ENCODE measurements at places on chromosomes 11 and 22.

- DNase-seq, result no peak
These were observed 28.4 kb upstream of the HMOX1 start for GRCh38 chr22:35352214-35353111.

DNA sequence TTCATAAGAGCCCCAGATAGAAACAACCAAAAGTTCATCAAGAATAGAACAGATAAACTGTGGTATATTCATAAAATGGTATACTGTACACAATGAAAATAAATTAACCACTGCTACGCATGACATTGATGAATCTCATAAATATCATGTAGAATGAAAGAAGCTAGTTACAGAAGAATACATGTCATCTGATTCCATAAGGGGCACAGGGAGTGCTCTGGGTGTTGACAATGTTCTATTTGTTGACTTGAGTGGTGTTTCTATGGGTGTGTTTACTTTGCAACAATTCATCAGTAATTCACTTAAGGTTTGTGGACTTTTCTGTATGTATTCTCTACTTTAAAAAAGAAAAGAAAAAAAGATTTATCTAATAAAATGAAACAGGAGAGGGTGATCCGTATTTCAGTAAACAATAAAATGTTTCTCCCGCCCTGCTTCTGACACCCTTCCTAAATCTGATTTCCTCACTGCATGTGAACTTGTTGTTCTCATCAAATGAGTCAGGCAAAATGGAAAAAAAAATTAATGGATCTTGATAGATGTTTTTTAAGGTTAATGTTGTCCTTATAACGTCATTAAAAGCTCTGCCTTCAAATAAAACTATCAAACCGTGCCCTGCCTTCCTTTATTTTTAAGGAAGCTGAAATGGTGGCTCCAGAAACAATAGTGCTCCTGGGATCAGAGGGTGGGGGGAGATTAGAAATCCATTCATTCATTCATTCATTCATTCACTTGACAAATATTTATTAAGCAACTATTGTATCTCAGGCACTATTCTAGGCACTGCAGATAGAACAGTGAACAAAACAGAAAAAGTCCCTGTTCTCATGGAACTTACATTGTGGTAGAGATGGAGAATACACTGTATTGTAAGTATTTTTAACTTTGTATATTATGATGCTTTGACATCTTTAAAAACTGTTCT lies 77.2 kb upstream of the CD44 start:
- no peak for DNase-seq

GRCh38 chr11:9711454-9712307 lies 47.8 kb downstream of the SWAP70 start:
- no peak for DNase-seq

DNA sequence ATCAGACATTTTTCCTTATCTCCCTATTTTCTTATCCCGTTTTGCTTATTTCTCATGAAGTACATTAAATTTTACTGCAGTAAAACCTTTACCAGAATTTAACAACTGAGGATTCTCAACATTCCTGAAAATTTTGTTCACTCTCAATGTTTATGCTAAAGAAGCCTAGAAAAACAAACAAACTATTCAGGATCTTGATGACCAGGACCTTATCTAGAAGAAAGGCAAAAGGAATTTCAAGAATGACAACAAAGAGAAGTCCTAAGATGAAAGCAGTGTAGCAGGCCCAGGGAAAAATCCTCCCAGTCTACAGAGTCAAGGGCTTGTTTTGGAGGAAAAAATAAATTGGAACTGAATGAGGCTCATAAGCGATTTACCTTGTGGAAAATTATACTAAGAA lies 283.3 kb upstream of the ARHGAP42 start:
- peak; percentile 3 for DNase-seq

- no peak for DNase-seq
These were observed 6.0 kb upstream of the KCNJ4 start for GRCh38 chr22:38461057-38461413.

DNA sequence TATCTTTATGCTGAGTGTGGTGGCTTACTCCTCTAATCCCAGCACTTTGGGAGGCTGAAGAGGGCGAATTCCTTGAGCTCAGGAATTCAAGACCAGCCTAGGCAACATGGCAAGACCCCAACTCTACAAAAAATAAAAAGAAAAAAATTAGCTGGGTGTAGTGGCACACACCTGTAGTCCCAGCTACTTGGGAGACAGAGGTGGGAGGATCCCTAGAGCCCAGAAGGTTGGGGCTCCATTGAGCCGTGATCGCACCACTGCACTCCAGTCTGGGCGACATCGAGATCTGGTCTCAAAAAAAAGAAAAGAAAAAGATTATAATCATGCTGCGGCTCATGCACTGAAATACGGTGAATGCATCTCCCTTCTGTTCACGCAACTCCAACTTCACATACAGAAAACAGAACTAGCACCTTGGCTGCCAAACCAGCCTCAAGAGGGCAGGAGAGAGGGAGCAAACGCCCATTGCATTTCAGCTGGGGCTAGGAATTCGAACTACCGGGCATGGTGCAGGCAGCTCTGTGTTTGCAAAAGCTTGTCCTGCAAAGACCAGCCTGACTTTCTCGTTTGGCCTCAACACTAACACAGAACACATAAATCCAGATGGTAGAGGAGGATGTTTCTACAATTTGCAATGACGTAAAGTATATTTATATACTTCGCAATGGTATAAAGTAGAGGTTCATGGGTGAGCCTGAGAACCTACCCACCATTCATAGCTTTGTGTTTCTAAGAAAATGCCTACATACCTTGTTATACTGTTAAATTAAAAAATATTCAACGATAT lies 6.3 kb upstream of the SYNGR1 start:
- DNase-seq, result peak; percentile 67
